Epithelial cell of umbilical artery (primary cell): ENCODE measurements at places on chromosomes 4 and X. TPM values are rescaled to one million over a fixed set of nuclear protein-coding genes. Genes with fewer than 3 reads are reported as not detected.

Gene STPG2
- total RNA-seq = not detected in 2 replicates

Gene INTU
- 2.9 and 4.7 TPM in 2 replicates for total RNA-seq

Gene SLC7A11
- total RNA-seq = 86.1 and 119 TPM in 2 replicates

Gene FAT4
- total RNA-seq = 20.1 and 30.1 TPM in 2 replicates

Gene HPGDS
- total RNA-seq = not detected in 2 replicates

Gene PPBP
- total RNA-seq = not detected in 2 replicates

Gene PRKG2
- under 0.01 TPM in 2 replicates for total RNA-seq

Gene CETN2
- 30.5 and 34.2 TPM in 2 replicates for total RNA-seq
